ENCODE measurements at places on chromosomes 1 and 21.
A peak's percentile ranks its signal among the peaks of the same experiment; 100 is the strongest.

DNA sequence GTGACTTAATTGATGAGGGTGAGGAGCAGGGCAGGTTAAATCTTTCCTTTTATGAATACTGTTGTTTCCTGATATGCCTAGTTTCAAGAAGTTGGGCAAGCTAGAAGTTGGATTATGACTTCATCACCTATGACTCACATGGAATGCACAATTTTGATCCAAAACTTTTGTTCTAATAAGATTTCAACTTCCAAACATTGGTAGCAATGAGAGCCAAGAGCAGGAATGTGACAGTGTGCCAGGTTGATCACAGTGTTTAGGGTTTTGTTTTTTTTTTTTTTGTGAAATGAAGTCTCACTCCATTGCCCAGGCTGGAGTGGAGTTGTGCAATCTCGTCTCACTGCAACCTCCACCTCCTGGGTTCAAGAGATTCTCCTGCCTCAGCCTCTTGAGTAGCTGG is 349.4 kb downstream of the DUSP10 start:
- peak; percentile 56 for DNase-seq

DNA sequence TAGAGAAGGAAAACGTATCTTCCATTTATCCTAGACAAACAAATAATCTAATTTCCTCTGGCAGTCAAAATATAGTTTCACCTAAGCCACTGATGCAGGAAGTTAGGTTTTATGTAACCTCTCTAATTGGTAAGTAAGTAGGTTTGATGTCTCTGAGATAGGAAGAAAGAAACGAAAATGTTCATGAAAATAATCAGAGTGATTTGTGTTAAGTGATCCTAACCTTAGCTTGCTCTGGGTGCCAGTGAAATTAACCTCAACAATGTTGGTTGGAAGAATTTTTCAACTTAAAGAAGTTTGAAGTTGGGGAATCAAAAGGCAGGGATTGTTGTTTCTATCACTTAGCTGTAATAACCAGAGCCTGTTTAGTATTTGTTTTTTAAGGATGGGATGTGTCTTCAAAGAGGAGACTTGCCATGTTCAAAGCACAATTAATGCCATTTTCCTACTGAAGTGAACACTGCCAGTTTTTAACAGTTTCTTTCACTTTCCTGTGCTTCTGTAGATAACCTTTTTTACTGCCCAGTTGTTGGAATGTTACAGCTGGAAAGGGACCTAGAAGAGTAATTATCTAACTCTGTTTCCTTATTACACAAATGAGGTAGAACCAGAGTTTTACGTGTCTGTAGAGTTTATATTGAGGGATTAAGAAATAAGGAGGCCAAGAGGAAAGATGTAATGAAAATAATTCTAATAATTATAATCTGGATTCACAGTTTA is 18.4 kb downstream of the HIPK1 start:
- DNase-seq: peak; percentile 5

GRCh38 chr1:31792116-31792515 is 23.7 kb downstream of the SPOCD1 start:
- no peak for DNase-seq

- peak; percentile 98 for DNase-seq
Observed at GRCh38 chr1:152001631-152002584, 8.2 kb upstream of the S100A10 start.

DNA sequence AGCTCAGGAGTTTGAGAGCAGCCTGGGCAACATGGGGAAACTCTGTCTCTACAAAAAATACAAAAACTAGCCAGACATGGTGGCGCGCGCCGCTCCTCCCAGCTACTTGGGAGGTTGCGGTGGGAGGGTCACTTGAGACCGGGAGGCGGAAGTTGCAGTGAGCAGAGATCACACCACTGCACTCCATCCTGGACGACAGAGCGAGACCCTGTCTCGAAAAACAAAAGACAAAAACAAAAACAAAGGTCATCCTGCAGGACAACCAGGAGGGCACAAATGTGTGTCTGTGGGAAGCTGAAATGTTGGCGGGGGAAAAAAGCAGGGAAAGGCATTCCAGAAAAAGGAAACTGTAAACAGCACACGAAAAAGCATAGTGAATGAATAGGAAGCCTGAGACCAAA is 104.1 kb upstream of the HNRNPU start:
- no peak for DNase-seq

GRCh38 chr1:145871994-145872924 is 13.4 kb upstream of the PIAS3 start:
- peak; percentile 32 for DNase-seq

DNA sequence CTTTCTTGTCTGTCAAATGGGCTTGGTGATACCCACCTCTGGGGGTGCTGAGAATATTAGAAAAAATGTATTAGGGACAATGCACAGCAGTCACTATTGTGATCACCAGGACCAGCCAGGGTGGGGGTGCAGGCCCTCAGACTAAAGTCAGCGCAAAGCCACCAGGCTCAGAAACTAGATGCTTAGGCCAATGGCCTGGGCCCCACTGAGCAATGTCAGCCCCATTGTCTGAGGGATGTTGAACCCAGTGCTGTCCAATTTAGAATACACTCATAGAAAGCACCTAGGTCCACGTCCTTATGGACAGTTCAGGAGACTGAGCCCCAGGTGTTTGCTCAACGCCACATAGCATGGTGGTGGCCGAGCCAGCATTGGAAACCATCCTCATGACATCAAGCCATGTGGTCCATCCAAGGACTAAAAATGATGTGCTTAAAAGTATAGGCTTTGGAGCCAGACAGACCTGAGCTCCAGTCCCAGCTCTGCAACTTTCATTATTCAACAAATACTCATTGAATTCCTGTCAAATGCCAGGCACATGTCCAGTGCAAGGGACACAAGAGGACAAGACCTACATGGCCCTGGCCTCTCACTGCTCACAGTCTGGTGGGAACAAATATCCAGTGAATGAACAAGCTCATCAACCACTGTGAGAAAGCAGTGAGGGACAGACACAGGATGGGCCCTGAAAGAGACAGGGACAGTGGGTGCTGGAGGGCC is 273.8 kb downstream of the MATN1 start:
- no peak for DNase-seq

DNA sequence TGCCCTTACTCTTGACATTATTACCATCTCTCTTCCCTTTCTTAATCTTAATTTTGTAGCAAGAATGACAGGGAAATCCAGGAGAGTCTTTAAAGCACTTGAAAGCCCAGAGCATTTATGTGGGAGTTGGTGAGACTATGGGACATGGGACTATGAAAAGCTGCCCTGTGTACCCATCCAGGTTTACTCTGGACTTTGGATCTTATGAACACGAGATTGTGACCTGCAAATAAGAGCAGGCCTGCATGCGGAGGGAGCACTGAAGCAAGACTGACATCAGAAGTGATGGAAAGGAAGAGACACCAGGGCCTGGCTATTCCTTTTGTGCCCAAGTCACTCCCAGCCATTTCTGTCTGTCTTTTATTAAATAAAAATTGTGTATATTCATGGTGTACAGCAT is 209.6 kb downstream of the NUF2 start:
- no peak for DNase-seq

GRCh38 chr1:202081992-202082391 is 40.7 kb upstream of the GPR37L1 start:
- no peak for DNase-seq

DNA sequence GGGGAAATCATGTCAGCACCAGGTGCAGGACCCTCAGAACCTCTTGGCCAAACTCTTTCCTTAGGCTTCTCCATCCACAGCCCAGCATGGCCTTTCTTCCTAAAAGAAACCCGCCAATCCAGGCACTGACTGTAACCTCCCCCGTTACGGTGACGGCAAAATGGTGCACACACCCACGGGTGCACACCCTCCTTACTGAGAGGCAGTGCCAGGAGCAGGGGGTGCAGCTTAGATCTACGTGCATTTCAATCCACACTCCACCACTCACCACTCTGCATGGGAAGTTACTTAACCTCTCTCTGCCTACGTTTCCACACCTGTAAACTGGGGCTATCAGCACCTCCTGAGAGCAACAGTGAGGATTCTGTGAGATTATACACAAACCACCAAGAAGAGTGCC is 31.0 kb downstream of the SUSD4 start:
- no peak for DNase-seq

- DNase-seq: peak; percentile 12
Observed at GRCh38 chr1:110581682-110582145, 24.4 kb downstream of the KCNA2 start.

DNA sequence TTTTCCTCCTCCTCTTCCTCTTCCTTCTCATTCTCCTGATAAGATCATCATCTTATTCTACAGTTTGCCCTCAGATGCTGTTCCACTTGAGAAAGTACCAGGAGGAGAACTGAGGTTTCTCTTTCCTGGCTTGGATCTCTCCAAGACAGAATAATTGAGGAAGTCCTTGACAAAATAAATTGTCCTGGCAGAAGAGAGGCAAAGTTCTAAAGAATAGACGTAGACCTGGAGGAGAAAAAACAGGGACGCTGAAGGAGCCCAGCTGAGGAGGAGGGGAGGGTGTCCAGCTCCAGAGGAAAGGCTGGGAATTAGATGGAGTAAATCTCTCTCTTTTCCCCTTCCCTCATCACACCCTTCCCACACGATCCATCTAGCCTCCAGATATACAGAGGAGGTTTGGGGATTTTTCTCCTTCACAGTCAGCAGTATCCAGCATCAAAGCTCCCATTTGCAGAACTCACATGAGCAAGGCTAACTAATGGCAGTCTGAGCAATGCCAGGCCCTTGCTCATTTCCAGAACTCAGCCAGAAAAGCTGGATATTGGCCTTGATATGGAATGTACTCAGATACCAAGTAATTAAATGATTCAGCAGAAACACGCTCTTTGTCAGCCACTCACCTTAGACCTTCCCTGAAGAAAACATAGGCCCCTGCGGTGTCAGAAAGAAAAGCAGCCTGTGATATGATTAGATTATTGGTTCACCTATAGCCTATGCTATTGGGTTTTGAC is 5.1 kb upstream of the GNG12 start:
- DNase-seq: peak; percentile 83

GRCh38 chr1:230243583-230244353 is 176.7 kb downstream of the GALNT2 start:
- peak; percentile 79 for DNase-seq

- DNase-seq: peak; percentile 29
Observed at GRCh38 chr1:75986478-75986877, 54.3 kb upstream of the ASB17 start.

GRCh38 chr1:183957216-183957830 is 80.2 kb downstream of the COLGALT2 start:
- DNase-seq: no peak

DNA sequence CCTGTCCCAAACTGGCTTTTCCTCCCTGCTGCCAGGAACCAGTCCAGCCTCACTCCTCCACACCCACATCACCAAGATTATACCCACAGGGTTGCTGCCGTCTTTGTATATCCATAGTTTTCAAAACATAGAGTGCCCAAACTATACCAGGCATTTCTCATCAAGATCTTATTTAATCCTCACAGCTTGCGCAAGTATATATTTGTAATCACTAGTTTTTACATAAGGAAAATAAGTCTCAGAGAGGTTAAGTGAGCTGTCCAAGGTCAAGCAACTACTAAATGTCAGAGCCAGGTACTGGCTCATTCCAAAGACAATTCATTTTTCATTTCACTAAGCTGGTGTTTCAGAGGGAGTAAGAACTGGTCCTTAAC is 34.9 kb upstream of the ZNF362 start:
- peak; percentile 93 for DNase-seq

DNA sequence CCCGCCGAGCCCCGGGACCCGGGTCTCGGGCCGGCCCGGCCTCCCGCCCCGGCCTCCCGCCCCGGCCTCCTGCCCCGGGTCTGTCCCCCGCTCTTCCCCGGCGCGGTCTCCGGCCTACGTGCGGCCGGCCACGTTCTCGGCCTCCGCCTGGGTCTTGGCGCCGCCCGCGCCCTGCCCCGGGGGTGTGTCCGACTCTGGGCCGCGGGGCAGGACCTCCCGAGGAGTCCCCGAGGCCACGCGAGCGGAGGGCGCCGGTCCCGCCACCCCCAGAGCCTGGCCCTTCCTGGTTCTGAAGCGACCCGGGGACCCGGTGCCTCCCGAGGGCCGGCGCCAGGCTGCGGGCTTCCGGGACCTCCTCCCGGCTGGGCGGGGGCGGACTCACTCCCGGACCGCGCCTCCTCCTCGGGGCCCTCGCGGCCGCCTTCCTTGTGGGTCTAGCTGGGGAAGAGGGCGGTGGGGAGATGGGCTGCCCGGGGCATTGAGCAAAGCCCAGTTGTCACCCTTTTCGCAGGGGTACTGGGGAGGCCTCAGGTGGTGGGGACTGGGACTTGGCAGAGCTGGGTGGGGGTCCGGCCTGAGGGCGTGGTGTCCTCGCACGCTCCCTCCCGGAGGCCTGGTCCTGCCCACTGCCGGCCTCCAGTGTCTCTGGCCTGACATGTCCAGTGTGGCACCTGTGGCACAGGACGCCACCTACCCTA is 558 bp downstream of the PFKL start:
- peak; percentile 32 for DNase-seq

DNA sequence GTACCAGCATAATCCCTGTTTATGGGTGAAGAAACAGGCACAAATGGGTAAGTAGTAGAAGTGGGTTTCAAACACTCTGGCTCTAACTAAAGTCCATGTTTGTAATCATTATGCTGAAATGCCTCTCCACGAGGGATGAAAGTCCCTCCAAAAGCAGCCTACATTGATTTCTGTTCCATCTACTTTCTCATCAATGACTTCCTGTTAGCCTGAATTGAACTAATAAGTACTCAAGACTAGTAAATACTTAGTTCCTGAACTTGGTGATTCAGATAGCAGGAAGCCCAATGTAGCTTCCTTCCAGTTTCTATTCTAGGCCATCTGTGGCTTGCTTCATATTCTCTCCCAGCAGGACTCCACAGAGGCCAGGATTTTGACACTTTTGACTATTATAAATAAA is 11.3 kb upstream of the BACH1 start:
- DNase-seq: no peak

- no peak for DNase-seq
Observed at GRCh38 chr1:39960431-39960958, 5.5 kb downstream of the MFSD2A start.

GRCh38 chr1:53384796-53385195 is 56.9 kb upstream of the LRP8 start:
- no peak for DNase-seq

DNA sequence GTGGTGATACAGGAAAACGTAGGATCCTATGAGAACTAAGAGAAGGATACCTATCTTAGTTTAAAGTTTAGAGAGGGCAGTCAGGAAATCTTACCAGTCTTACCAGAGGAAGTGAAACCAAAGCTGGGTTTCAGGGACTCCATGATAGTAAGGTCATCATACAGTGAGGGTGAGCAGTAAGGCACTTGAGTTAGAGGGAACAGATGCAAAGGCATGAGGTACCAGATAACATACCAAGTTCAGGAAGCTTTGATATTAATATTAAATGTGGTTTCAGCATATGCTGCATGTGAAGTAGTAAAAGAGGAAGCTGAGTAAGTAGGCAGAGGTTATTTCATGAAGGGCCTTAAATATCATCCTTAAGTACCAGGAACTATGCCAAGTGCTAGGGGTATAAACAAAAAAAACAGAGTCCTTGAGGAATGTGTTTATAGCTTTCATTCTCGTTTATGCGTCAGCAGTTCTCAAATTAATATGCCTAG is 16.9 kb downstream of the ATG4C start:
- peak; percentile 50 for DNase-seq

- DNase-seq: no peak
Observed at GRCh38 chr21:17295997-17296396, 216.8 kb upstream of the CXADR start.
